ENCODE measurements at places on chromosomes 7 and 10.
A peak's percentile ranks its signal among the peaks of the same experiment; 100 is the strongest.

GRCh38 chr7:19982841-19983835, 209.7 kb upstream of the TMEM196 start:
- DNase-seq: no peak

GRCh38 chr7:78563191-78563590, 764.6 kb downstream of the PHTF2 start:
- DNase-seq: no peak

DNA sequence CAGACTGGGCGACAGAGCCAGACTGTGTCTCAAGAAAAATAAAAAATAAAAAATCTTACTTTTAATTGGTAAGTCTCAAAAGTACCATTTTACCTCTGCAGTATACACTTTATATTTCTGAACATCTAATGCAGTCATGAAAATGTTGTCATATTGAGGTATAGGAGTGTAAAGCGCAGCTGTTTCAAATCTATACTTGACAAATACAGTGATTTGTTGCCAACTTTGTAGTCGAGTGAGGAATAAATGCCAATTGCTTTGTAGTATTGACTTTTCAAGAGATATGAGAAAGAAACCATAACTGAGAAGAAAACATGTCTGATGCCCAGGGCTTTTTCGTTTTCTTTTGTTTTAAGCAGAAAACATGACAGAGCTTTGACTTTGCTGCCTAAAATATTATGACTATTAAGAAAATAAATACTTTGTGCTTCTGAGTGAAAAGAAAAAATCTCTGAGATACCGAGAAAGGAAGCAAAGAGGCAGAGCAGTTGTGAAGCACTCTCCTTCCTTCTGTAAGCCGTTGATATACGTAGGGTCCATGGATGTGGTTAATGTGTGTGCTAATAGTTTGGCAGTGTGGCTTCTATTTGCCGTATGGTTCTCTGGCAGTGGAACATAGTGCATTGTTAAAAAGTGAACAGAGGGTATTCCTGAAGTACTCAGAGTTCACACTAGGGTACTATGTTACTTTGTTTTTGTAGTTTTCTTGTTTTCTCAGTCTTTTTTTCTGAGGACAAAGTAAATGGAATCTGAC, 38.2 kb downstream of the AVL9 start:
- DNase-seq: no peak

DNA sequence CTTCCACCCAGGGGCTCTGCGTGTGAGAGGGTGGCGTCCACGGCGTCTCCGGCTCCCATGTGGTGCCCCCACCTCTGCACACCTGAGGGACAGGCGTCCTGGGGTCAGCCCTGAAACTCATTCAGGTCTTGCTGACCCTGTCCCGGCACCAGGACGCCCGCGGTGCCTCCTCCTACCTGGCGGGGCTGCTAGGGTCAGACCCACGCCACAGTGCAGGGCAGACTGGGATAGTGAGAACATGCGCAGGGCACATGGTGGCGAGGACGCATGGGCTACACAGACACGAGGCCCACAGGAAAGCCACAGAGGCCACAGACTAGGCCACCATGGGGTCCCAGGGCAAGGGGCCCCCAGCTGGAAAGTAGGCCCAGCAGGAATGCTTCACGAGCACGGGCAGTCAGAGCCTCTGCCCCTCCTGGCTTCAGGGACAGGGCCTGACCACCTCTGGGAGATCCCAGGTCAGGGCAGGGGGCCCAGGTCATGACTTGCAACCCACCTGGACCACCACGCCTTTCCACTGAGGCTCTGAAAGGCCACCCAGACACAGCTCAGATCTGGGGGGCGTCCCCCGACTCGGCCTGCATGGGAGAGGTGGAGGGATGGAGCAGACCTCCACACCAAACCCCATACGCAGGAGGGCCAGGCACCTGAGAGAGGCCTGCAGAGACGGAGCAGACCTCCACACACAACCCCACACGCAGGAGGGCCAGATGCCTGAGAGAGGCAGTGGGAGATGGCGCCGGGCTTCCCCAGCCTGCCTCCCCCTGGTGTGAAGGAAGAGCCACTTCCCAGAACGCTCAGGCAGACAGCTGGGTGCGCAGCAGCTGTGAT, 188.6 kb downstream of the ELFN1 start:
- no peak for DNase-seq

GRCh38 chr7:94003446-94004023, 620 bp downstream of the BET1 start:
- DNase-seq: no peak

GRCh38 chr10:111515706-111516105, 438.9 kb downstream of the ADRA2A start:
- DNase-seq: no peak

DNA sequence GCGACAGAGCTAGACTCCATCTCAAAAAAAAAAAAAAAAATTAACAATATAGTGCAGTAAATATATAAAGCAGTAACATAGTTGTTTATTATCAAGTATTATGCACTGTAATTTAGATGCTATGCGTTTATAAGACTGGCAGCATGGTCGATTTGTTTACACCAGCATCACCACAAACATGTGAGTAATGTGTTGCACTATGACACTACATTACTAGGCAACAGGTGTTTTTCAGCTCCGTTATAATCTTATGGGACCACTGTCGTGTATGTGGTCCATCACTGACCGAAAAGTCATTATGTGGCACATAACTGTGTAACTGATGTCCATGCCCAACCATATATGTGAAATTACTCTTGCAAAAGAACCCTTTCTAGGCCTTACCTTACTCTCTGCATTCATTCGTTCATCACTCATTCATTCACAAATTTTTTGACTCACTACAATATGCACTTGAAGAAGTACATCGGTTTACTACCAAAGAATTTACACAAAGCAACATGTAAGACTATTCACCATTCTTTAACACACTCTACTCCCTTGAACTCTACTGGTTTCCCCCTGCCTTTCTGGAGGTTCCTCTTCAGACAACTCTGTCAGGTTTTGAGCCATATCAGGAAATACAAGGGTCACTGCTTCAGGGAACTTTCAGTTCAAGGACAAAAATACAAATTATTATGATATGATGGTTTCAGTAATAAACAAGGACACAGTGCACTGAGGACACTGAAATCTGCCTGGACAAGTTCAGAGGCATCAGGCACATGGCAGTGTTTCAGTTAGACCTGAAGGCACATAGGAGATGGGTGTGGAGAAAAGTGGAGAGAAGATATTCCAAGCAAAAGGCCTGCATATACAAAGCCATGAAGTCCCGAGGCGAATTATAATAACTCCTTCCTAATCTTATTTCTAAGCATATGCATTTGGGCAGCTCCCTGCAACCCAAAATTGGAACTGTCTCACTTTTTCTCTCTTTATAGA, 17.4 kb downstream of the ITGB1 start:
- no peak for DNase-seq

DNA sequence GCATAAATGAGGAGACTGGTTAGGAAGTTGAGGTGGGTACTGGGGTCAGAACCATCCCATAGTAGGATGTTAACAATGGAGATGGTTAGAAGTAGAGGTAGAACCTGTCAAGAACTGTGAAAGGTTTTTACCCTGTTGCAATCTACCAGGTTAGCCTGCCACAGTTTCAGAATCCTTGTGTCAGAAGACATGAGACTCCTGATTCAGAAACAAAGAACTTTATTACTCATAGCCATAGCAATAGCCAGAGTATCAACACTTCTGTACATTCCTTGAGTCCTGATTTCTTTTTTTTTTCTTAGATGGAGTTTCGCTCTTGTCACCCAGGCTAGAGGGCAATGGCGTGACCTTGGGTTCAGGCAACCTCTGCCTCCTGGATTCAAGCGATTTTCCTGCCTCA, 200.9 kb downstream of the GRM3 start:
- no peak for DNase-seq

GRCh38 chr10:61903221-61903927, 1.9 kb downstream of the ARID5B start:
- peak; percentile 63 for DNase-seq

GRCh38 chr10:75029857-75030256, 81.6 kb upstream of the SAMD8 start:
- no peak for DNase-seq

DNA sequence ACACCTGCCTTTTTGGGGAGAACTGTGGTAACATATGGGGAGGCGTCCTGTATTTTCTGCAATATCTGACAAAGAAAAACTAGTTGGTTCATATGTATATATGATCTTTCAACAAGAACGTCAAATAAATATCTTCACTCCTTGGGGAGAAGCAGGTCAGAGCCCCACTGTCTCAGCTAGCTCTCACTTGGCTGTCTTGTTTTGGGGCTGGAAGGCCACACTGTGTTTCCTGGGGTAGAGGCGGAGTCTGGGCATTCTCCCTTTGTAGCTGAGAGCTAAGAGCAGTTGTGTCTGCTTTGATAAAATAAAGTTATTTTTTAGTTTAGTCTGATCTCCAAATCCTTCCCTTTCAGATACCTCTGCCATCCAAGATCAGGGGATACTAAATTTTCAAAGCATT, 83.9 kb upstream of the IGFBP3 start:
- no peak for DNase-seq

- no peak for DNase-seq
Observed at GRCh38 chr7:42856605-42856987, 55.3 kb downstream of the C7orf25 start.

GRCh38 chr10:47223236-47223635, 76.8 kb upstream of the GDF10 start:
- DNase-seq: no peak

DNA sequence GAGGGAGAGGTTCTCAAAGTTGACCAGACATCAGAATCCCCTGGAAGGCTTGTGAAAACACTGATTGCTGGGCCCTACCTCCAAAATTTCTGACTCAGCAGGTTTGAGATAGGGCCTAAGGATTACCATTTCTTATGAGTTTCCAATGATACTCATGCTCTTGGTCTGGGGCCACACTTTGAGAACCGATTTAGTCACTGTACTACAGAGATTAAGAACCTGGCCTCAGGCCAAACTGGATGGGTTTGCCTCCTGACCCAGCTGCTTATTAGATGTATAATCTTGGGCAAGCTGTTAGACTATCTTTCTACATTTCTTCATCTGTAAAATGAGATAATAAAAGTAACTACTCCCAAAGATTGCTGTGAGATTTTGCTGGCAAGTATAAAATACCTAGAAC, 77.1 kb upstream of the SCIN start:
- DNase-seq: no peak

DNA sequence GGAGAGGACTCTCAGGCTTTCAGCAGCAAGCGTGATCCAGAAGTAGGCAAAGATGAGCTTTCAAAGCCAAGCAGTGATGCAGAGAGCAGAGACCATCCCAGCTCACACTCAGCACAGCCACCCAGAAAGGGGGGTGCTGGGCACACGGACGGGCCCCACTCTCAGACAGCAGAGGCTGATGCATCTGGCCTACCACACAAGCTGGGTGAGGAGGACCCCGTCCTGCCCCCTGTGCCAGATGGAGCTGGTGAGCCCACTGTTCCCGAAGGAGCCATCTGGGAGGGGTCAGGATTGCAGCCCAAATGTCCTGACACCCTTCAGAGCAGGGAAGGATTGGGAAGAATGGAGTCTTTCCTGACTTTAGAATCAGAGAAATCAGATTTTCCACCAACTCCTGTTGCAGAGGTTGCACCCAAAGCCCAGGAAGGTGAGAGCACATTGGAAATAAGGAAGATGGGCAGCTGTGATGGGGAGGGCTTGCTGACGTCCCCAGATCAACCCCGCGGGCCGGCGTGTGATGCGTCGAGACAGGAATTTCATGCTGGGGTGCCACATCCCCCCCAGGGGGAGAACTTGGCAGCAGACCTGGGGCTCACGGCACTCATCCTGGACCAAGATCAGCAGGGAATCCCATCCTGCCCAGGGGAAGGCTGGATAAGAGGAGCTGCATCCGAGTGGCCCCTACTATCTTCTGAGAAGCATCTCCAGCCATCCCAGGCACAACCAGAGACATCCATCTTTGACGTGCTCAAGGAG, 95.5 kb downstream of the TACC2 start:
- DNase-seq: no peak

GRCh38 chr7:1619152-1620079, 49.6 kb upstream of the PSMG3 start:
- no peak for DNase-seq

GRCh38 chr10:109450702-109451101, 472.6 kb downstream of the XPNPEP1 start:
- no peak for DNase-seq
